ENCODE measurements at places on chromosomes 3 and 15.

DNA sequence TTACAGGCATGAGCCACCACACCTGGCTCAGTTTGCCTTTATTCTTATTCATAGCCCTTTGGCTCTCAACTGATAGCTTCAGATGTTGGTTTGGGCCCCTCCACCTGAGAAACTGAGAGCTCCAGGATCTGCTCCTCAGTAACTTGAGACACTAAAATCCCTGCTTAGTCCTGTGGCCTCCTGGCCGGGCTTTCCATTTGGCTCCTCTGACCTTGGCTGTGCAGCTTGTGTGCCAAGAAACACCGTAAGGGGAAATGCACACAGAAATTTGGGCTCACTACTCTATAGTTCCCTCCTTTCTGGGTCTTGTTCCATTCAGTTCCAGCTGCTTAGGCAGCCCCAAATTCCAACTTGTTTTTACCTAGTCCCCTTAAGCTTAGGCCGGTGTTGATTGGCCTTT, 24.9 kb downstream of the NIPA2 start:
- no peak for DNase-seq

GRCh38 chr3:119779731-119780383, 2.0 kb upstream of the NR1I2 start:
- DNase-seq = no peak

DNA sequence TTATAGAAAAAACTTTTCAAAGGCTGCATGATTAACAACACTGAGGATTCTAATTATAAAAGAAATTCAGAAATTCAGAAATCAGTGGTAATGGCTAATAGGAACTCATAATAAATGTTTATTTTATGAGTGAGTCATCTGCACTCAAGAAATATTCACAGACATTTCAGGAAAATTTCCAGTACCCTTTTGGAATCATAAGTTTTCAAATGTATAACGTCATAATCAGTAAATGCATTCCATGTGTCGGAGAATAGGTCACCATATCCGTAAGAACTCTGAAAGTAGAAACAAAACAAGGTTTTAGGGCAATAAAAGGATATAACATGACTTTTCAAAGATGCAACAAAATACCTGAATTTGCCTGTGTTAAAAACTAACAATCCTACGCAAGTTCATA, 24.7 kb downstream of the EOGT start:
- DNase-seq = no peak

GRCh38 chr3:26712211-26713026, 89.8 kb downstream of the LRRC3B start:
- peak; percentile 51 for DNase-seq

DNA sequence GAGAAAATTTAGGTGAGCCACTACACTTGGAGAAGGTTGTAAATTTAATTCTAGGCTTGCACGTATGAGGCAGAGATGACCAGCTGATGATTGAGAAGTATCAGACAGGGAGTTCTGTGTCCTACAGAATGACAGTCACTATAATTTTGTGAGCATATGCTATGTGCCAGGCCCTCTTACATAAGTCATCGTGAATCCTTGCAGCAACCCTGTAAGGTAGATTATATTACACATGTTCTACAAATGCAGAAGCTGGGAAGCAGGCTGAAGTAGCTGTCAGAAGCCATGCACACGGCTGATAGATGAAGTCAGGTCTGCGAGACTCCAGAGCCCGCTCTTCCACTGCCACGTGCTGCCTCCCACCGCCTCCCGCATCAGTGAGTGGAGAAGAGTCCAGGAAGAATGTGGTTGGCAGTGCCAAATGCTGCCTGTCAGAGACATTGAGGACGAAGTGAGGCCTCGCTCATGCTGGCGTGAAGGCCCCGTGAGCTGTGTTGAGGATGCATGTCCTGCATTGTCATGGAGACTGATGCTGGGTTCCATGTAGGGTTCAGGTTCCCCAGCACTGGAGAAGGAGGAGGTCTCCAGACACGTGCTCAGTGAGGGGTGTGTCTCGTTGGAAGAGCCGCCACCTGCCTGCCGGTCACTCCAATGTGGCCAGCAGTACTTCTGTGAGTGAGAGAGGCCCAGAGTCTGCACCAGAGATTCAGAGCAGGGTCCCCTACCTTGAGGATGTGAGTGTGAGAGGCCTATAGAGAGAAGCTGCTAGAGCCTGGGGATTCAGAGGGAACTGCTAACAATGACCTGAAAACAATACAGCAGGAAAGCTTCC, 123.3 kb upstream of the PLXNA1 start:
- no peak for DNase-seq

GRCh38 chr15:88878720-88879184, 16.6 kb downstream of the HAPLN3 start:
- peak; percentile 22 for DNase-seq

GRCh38 chr3:85760342-85760741, 801.6 kb downstream of the CADM2 start:
- DNase-seq = no peak

DNA sequence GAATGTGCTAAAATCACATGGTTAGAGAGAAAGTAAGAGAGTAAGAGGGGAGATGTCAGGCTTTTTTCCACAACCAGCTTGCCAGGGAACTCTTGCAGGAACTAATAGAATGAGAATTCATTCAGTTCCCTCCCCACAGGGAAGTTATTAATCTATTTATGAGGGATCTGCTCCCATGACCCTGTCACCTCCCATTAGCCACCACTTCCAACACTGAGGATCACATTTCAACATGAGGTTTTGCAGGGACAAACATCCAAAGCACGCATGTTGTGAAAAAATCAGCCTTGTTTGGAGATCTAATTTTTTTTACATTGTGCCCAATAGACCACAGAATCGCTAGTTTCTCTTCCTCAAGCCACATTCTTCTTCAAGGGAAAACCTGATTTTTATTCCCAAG, 904.0 kb downstream of the TBL1XR1 start:
- no peak for DNase-seq

DNA sequence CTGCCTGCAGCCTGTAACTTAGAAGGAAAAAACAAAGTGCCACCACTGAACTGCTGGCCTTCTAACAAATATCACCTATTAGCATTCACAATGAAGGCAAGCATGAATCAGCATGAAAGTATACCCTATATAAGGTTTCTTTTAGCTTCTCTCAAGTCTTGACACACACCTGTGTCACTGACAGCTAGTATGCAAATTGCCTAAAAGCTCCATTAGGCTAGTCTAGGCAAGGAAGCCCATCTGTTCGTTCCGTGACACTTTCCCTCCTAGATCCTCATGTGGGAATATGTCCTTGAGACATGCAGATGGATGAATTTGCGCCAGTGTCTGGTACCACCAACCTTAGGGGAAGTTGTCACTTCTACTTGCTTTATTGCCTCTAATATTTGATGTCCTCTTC, 129.3 kb downstream of the RBMS3 start:
- no peak for DNase-seq

DNA sequence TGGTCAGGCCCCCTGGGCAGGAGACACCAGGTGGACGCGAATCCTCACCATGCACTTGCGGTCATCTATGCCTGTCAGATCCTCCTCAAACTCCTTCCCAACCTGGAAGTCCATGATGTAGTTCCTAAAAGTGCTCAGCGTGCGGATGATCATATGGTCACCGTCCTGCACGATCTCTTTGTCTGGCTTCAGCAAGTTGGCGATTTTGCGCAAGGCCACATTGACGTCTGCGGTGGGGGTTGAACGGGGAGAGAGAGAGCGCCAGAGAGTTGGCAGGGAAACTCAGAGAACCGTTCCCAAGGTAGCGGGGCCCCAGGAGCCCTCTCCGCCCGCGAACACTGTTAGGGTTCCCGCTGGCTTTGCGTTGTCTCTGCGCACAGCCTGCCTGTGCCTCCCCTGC, 809 bp downstream of the RBP1 start:
- DNase-seq = no peak

DNA sequence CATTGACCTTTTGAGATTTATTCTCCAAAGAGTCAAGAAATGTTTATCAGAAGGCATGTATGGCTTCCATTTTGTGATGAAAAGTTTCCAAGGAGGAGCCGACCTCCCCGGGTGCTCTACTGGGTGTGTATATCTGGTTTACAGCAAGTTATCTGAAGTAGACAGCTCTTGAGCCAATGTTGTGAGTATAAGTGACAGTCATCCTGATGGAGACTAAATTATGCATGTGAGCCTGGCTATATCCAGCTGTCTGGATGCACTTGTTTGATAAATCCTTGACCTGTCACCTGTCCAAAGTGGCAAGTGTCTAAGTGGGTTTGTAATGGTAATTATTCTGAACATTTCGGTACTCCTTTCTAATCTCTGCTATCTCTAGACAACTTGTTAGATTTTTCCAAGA, 142.2 kb downstream of the NR2F2 start:
- DNase-seq = no peak

DNA sequence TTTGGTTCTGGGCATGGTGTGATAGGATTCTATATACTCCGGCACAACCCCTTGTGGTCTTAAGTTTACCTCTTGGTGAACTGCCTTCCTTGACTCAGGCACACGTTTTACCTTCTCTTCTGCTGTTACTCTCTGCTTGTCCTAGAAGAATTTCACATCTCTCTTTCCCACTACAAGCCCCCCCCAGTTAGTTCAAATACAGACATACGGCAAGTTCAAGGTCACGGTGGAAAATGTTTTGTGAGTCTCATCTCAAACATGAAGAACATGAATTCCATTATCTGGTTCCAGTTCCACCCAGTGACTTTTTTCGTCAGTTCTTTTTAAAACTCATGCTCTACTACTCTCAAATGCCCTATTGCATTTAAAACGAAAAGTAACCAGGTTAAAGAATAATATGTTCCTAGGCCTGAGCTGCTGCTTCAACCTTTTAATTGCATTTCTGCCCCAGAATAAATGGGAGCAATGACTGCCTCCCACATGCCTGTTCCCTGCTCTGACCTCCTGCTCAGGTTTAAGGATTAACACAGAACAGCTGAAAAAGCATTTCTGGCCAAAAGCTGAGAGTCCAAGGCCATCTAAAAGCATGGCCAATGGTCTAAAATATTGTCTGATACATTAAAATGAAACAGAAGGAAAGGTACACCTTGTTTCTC, 132.8 kb downstream of the OSBPL10 start:
- DNase-seq = no peak

- no peak for DNase-seq
These were observed 17.2 kb downstream of the RASGRP1 start for GRCh38 chr15:38547255-38547997.

DNA sequence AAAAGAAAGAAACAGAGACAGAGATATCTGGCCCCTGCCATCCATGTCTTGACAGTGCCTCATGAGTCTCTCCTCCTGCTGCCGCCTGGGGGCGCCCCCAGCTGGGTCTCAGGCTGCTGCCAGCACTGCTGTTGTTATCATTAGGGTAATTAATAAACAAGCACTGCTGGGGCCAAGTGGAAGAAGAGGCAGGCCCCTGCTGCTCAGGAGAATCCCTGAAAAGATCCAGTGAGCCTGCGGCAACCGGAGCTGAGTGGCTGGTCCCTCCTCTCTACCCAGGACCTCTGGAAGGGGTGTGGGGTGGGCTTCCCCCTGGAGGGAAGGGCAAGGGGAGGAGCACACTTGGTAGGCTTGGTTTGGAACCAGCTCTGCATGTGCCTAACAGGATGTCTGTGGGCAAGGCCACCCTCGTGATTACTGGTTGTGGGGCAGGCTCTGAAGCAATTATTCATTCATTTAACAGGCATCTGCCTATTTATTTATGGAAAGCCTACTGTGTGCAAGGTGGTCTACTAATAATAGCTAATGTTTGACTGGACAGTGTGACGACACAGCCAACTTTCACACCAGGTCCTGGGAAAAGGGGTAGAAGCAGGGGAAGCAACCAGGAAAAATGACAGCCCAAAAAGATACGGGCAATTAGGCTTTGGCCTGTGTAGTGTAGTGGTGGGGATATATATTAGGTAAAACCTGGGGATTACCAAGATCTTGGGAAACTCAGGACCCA, 1.2 kb upstream of the TYRO3 start:
- peak; percentile 73 for DNase-seq

GRCh38 chr15:33226559-33227181, 32.2 kb upstream of the FMN1 start:
- peak; percentile 35 for DNase-seq

GRCh38 chr3:149958171-149958796, 12.4 kb downstream of the PFN2 start:
- DNase-seq = no peak

GRCh38 chr3:117786349-117786748, 1076.8 kb downstream of the TUSC7 start:
- no peak for DNase-seq

DNA sequence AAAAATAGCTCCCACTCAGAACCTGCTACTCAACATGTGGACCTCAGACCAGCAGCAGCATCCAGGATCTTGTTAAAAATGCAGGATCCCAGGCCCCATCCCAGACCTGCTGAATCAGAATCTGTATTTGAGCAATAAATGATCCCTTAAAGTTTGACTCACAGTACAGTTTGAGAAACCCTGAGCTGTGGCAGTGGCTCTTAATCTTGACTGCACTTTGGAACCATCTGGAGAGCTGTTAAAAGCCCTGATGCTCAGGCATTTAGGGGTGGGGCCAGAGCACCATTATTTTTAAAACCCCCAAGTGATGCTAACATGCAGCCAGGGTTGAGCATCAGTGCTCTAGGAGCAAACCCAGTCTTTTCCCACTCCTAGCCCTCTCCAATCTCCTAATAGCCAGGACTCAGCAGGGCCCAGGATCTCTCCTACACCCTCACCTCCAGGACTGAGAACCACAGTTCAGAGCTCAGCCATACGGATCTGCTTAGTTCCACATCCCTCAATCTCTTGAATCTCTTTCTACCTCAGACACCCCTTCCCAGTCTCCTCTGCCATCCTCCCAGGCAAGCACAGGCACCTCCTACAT, 10.2 kb downstream of the RFTN1 start:
- DNase-seq = no peak

DNA sequence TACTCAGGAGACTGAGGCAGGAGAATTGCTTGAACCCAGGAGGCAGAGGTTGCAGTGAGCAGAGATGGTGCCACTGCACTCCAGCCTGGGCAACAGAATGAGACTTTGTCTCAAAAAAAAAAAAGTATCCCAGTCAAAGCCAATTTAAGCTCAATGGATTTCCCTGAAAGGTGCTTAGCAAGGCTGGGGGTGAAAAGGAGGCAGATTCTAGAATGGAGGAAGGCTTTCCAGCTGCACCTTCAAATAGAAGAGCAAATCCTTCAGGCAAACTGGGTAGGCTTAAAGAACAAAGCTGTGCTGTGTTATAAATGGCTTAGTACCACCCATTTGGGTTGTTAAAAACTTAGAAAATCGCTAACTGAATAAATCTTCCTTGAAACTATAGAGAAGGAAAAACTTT, 3.0 kb upstream of the IFT57 start:
- no peak for DNase-seq

DNA sequence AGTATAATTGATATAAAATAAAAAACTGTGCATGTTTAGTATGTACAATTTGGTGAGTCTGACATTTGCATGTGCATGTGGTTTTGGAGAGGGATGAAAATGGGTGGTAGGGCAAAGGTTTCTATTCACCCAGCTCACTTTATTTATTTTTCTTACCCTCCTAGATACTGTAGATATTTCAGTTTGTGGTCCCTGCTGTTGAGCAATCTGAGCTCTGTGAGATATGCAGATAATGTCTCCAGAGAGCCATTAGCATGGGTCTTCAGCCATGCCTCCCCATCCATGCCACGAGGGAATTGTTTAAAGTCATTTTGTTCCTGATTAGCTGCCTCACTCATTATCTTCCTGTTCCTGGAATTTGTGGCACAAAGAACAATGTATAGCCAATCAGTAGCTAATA, 44.4 kb upstream of the B3GALNT1 start:
- DNase-seq = no peak

All from NCI-H510A treated with DMSO at 0.1 percent for 48 hours (cell line).